Stimulated activated CD8-positive, alpha-beta memory T cell treated with anti-CD3 and anti-CD28 coated beads, Interleukin-12 subunit alpha, Interleukin-12 subunit beta, amount 100 ng/mL, for 4 hours (primary cell): ENCODE measurements at places on chromosomes 3 and 15.

- no peak for DNase-seq
Observed at GRCh38 chr3:136804141-136804540, 14.8 kb upstream of the SLC35G2 start.

- no peak for DNase-seq
Observed at GRCh38 chr15:98438326-98438725, 210.0 kb upstream of the IGF1R start.

GRCh38 chr3:72860846-72861245 is 12.6 kb upstream of the SHQ1 start:
- no peak for DNase-seq

DNA sequence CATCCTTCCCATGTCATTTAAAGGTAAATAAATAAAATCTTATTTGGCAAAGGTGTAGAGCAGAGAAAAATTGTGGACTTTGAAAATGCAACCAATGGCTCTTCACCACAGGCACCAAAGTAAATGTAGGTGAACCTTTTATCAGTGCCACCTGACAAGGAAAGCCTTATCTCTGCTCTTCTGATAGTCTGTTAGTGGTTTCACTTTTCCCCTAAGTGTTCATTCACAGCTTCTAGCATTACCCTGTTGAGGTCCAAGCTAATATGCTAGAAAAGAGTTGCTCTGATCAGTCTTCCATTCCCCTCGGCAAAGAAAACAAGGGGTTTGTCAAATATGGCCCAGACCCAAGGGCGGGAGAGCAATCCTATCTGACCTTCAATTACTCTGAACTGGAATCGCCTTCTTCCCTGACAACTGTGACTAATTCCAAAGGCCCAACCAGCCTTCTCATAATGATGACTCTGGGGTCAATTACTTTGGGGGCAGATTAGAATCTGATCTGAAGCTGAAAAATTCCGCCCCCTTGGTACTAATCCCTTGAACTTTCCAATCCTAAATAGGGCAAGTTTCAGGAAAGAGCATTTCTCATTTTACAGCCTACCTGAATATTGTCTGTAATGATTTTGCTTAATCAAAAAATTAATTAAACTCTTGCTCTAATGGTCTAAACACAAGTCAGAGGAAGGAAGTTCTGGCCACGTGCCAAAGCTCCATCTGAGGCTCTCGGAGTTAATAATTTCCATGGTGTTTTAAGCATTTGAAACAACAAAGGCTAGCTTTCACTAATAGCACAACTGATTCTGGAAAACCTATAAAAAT is 52.4 kb downstream of the SETMAR start:
- DNase-seq = no peak

GRCh38 chr3:159761369-159761768 is 227.3 kb upstream of the IL12A start:
- DNase-seq = no peak
